Activated naive CD8-positive, alpha-beta T cell treated with anti-CD3 and anti-CD28 coated beads, Interleukin-2, amount 10 ng/mL, durations not matched to agents 7 days and 5 days (primary cell): ENCODE measurements at places on chromosomes 16 and 17. TPM values are rescaled to one million over a fixed set of nuclear protein-coding genes. Genes with fewer than 3 reads are reported as not detected.
A peak's percentile ranks its signal among the peaks of the same experiment; 100 is the strongest.

DNA sequence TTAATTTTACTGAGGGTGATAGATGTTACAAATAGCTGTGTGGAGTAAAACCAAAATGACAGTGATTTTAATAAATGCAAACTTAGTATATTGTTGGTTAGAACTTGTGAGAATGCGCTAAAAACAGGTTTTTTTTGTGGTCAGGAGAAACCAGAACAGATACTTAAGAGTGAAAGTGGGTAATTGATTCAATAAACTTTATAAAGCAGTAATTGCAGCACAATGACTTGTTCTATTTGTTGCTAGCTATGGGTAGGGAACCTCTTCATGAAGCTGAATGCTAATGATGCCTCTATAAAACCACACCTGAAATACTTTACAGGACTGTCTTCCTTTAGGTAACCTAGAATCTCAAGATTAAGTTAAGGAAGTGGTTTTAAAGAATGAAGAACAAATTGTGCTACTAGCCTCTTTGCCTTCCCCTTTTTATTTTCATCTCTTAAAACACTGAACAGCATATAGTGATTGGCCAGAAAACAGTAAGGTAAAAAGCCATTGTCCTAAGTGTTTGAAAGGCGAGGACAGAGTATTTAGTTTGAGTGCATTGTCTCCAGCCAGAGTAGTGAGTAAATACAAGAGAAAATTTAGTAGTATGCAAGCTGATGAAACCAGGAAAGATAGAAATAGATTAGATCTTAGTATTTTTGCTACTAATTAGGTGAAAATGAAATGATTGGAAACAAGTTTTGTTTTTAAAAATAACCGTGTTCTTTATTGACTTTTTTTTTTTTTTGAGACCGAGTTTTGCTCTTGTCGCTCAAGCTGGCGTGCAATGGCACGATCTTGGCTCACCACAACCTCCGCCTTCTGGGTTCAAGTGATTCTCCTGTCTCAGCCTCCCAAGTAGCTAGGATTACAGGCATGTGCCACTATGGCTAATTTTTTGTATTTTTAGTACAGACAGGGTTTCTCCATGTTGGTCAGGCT lies 6.0 kb downstream of the GGNBP2 start:
- peak overlapping the region; percentile 74 for H3K27ac ChIP-seq
- peaks cover 37% of the 10 kb centered on the region for H3K36me3 ChIP-seq
- no peak for DNase-seq
- H3K4me1 ChIP-seq, result peaks cover 49% of the 10 kb centered on the region
- no peaks in the 10 kb centered on the region for H3K27me3 ChIP-seq

The PRSS22 gene
- total RNA-seq, result not detected

The FGF11 gene
- total RNA-seq, result 28.5 TPM

DNA sequence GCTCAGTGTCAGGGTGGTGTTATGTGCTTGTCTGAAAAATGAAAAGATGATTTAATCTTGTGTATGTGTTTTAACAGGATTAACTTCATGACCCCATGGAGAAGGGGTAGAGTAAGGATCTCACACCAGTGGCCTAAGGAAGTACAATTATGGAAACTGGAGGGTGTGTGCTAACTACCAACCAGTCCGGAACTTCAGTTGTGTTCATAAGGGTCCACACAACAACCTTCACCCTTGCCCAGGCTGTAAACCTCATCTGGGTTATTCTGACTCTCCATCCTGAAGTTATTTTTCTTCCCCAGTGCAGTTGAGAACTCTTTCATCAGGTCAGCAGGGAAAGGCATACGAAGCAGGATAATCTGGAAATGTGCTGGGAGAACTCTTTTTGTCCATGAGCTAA lies 158.9 kb downstream of the MAP2K6 start:
- DNase-seq, result no peak
- H3K4me3 ChIP-seq, result no peak overlapping the region
- peaks cover 5% of the 10 kb centered on the region for H3K27me3 ChIP-seq
- H3K4me1 ChIP-seq, result peaks cover 6% of the 10 kb centered on the region
